ENCODE measurements at places on chromosomes 3 and 15.

- peak; percentile 2 for DNase-seq
Measured at GRCh38 chr3:56702490-56703315, 19.6 kb upstream of the TASOR start.

DNA sequence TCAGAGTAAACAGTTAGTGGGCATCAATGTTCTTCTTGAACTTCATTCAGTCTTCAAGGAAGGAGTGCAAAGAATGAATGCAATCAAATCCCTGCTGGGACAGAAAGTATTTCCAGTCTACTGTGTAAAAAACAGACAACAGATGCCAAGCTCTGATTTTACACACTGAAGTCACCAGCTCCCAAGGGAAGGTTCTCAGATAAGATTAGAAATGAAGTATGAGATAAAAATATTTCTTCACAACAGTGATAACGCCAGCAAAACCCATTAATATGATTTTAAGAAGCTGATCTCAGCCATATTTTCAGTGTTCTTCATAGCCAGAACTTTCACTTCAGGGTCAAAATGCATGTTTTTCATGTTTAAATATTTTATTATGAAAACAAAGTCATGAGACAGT, 265.6 kb downstream of the CTNNB1 start:
- no peak for DNase-seq

GRCh38 chr15:33292717-33293307, 18.0 kb upstream of the RYR3 start:
- DNase-seq, result no peak

GRCh38 chr3:29335438-29335837, 54.6 kb downstream of the RBMS3 start:
- DNase-seq, result peak; percentile 25

DNA sequence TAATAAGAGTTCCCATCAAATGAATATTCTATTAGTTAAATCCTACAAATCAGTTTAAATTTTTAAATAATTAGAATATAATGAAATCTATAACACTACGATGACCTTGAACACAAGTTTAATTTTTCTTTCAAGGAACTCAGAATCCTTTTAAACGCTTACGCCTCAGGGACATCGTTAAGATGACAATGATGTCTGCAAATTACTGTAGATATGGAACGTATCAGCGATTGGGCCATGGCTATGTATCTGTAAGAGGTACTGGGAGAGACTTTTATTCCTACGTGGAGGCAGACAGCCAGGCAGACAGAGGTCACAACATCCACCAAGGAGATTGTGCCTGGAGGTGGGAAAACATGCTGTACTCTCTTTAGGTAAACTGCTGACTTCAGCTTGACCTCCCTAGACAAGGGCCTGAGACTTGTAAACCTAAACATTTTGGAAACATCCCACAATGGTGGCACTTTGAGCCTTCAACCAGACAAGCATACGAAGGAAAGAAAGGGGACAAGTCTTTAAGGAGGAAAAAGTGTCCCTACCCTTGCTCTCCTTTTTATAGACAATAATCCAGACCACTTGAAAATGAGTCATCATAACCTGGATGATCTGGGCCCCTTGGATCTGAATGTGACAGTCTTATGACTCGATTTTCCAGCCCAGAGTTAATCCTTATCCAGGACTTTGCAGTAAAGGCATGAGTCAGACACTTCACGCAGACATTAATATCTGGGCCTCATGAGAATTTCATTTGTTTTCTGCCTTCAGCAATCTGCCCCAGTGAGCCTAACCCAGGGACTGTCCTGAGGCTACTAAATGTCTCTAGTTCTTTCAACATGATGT, 6.8 kb upstream of the LDHAL6B start:
- no peak for DNase-seq

DNA sequence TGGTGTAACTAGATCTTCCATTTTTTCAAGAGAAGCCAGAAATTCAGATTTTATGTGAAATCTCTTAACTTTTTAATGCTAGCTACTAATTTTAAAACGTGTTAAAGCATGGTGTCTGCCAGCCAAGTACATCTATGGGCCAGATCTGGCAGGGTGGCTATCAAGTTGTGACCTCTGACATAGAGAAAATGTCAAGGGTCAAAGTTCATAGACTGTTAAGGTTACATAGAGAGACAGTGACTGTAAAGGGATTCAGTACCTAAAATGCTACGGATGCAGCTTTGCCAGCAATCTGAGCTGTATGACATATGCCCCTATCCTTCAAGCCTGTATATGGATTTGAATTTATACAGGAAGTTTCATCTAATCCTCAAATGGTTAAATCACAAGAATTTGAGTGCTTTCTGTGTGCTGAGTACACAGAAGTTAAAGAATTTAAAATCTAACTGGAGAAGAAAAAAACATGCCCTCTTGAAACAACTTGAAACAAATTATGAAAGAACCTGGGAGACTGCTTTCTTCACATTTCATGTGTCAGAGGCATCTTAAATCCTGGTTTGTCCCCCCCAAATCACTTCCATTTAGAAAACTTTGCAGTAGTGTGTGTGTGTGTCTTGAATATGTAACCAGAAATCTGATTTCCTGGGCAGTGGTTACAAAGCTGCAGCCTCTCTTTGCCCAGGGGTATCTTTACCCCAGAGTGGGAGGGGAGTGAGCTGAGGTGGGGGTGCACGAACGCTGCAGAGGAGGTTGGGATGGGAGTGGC, 895 bp upstream of the ARHGAP31 start:
- no peak for DNase-seq

GRCh38 chr15:48324949-48325348, 6.3 kb upstream of the DUT start:
- DNase-seq, result no peak

DNA sequence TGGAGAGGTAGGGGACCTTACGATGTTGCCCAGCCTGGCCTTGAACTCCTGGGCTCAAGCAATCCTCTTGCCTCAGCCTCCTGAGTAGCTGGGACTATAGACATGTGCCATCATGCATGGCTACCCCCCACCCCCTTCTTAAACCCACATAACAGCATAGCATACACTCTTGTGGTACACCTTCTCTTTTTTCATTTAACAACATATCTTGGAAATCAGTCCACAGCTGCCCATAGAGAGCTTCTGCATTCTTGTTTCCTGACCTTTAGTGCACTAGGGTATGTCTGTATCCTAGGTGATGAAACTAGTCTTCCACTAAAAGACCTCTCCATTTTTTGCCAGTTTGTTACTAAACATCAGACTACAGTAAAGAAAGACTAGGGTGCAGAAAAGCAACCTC, 33.0 kb downstream of the SLC28A1 start:
- no peak for DNase-seq

DNA sequence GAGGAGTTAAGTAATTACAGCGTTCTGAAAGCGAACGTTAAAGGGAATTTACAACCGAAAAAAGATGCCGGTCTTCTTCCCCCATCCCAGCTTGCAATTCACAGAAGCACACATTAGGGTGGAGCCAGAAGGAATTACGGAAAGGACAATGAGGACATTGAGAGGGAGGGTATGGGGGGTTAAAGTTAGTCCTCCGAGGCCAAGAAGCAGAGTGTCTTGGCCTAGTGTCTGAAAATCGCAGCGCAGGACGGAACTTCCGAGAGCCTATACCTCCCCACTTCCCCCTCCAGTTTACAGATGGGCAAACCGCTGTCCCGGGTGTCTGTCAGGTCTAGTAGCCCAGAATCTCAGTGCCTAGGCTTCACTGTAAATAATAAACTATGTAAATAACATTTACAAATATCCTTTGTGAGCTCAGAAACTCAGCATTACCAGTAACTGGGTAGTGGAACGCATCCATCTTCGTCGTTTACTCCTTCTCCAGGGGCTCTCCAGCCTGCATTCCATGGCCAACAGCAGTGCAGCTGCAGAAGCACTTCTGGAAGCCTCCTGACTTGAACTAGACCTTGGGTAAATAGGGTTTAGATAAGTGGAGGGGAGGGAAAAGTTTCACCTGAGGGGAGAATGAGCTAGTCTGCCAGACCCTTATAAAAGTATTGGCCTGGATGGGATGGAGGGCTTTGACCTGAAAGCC, 922 bp downstream of the ADPRH start:
- no peak for DNase-seq

GRCh38 chr15:82549199-82549665, 9.0 kb upstream of the RPS17 start:
- DNase-seq, result no peak

DNA sequence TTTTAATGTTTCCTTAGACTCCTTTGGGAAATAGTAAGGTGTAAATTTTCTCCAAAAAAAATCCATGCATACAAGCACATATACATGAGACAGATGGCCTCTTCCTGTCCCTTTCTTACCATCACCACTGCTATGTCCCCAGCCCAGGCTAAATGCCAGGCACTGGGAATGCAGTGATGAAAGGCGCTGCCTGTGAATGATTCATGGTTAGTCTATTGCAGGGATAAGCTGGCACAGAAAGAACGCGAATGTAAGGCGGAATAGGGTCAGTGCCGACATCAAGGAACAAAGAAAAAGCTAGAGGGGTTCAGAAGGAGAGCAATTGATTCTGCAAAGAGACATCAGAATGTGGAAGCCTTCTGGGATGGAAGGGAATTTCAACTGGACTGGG, 36.2 kb upstream of the CFAP161 start:
- no peak for DNase-seq
